ENCODE measurements at places on chromosomes 16 and 17. TPM values are rescaled to one million over a fixed set of nuclear protein-coding genes. Genes with fewer than 3 reads are reported as not detected.

ETV4 gene
- 1.1 TPM for total RNA-seq

ATP2A3 gene
- total RNA-seq = 6.9 TPM

PRAC2 gene
- total RNA-seq = not detected

DNA sequence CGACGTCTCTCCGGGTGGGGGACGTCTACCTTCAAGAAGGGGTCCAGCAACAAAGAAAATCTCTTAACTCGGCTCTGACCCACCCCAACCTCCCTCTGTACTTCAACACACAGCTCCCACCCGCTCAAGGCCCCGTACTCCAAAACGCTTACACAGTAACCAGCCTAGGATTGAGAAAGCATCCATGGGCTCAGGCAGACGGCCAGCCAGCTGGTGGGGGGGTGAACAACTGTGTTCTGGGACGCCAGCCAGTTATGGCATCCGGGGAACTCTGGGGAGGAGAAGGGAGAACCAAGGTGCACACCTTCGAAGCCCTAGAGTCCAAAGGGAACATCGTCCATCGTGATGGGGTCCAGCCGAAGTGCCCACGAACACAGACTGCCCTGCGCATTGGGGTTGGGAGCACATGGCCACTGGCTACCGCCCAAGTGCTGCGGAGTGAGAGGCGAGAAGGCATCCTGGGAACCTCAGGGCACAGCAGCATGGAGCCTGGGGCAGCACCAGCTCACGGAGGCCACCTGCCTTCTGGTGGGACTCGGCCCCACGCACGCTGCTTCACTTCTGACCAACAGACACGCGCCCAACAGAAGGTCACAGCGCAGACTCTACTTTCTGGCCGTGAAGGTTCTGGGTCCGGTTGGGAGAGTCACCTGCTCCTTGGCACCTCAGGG, 14.3 kb downstream of the SLC16A3 start:
- H3K4me1 ChIP-seq = peaks cover 75% of the 10 kb centered on the region
- H3K27ac ChIP-seq = peak overlapping the region; percentile 77
- peaks cover 48% of the 10 kb centered on the region for H3K36me3 ChIP-seq
- no peaks in the 10 kb centered on the region for H3K27me3 ChIP-seq

DNA sequence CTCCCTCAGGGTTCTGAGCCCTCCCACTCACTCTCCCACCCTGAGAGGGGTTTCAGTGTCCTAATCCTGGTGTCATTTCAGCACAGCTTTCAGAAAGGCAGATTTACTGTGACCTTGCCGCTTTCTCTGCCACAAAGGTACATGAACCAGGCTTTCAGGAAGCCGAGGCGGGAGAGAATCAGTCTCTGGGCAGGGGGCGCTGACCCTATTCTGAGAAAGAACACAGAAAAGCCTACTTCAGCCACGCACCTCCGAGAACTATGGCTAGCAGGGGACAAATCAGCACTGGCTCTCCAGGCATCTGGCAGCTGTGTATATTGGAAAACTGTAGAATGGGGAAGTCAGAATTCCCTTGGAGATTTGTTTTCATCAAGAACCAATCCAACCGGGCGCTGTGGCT, 57.7 kb upstream of the BCAR1 start:
- H3K27me3 ChIP-seq = no peaks in the 10 kb centered on the region
- H3K4me3 ChIP-seq = no peak overlapping the region
- no peaks in the 10 kb centered on the region for H3K36me3 ChIP-seq
- peak overlapping the region; percentile 47 for H3K27ac ChIP-seq
- DNase-seq = no peak

DNA sequence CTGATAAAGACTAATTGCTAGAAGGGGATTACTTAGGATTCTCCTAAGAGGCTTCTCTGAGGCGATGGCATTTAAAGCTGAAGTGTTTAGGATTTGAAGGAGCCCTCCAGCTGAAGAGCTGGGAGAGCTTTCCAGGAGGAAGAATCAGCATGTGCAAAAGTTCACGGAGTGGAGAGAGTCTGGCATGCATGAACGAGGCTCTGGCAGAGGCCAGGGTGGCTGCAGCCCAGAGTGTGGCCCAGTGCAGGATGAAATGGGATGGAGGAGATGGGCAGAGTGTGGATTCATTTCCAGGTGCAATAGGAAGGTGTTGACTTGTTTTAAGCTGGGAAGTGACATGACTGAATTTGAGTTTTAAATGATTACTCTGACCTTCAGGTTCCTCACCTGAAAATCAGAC, 249.0 kb upstream of the CCL2 start:
- no peaks in the 10 kb centered on the region for H3K27me3 ChIP-seq
- H3K36me3 ChIP-seq = no peaks in the 10 kb centered on the region
- no peak overlapping the region for H3K27ac ChIP-seq
- H3K4me3 ChIP-seq = no peak overlapping the region

- H3K4me3 ChIP-seq = no peak overlapping the region
- H3K4me1 ChIP-seq = no peaks in the 10 kb centered on the region
- DNase-seq = no peak
- H3K27me3 ChIP-seq = no peaks in the 10 kb centered on the region
- H3K36me3 ChIP-seq = no peaks in the 10 kb centered on the region
- no peak overlapping the region for H3K27ac ChIP-seq
Measured at GRCh38 chr17:29066606-29067005, 23.7 kb downstream of the PIPOX start.

- no peaks in the 10 kb centered on the region for H3K27me3 ChIP-seq
- H3K4me1 ChIP-seq = peaks cover 21% of the 10 kb centered on the region
- H3K36me3 ChIP-seq = no peaks in the 10 kb centered on the region
- no peak for DNase-seq
Measured at GRCh38 chr17:81311946-81312345, 16.8 kb upstream of the SLC38A10 start.

GRCh38 chr16:70695331-70696070, 9.6 kb upstream of the MTSS2 start:
- H3K4me3 ChIP-seq = no peak overlapping the region
- no peaks in the 10 kb centered on the region for H3K27me3 ChIP-seq
- peak; percentile 69 for DNase-seq
- H3K27ac ChIP-seq = no peak overlapping the region
- H3K36me3 ChIP-seq = peaks cover 4% of the 10 kb centered on the region

DNA sequence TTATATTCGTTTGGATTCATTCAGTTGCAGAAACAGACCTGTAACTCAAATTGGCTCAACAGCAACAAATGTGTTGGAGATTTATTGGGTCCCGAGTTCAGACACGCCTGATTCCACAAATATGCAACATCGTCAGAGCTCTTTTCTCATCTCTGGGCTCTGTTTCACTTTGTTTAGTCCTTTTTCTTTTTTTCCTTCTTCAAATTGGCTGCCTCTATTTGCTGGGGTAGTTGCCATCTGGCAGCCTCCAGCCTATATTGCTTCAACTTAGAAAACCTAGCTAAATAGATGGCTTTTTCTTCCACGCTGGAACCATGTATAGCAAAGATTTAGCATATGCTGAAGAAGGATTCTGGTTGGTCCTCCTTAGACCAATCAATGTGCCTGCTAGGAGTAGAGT, 398.5 kb downstream of the RBFOX1 start:
- no peaks in the 10 kb centered on the region for H3K4me1 ChIP-seq
- no peaks in the 10 kb centered on the region for H3K36me3 ChIP-seq
- H3K27ac ChIP-seq = no peak overlapping the region
- H3K4me3 ChIP-seq = no peak overlapping the region
- H3K27me3 ChIP-seq = no peaks in the 10 kb centered on the region
- no peak for DNase-seq

DNA sequence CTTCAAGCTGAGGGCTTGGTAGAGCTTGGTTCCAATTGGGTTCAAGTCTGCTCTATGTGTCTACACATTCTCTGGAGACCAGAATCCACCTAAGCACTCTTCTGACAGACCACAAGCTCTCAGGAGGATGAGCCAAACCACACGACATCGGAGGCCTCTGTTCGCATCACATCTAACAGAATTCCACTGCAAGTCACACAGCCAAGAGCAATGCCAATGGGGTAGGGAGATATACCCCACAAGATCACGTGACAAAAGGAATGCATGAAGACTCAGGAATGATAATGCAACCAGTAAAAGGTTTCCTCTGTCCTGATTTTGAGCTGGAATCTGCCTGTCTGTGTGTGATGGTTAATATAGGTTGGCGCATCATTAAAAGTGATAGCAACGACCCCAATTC, 46.6 kb upstream of the RPL38 start:
- no peaks in the 10 kb centered on the region for H3K4me1 ChIP-seq
- no peak for DNase-seq
- no peaks in the 10 kb centered on the region for H3K27me3 ChIP-seq
- H3K27ac ChIP-seq = no peak overlapping the region
- no peaks in the 10 kb centered on the region for H3K36me3 ChIP-seq

DNA sequence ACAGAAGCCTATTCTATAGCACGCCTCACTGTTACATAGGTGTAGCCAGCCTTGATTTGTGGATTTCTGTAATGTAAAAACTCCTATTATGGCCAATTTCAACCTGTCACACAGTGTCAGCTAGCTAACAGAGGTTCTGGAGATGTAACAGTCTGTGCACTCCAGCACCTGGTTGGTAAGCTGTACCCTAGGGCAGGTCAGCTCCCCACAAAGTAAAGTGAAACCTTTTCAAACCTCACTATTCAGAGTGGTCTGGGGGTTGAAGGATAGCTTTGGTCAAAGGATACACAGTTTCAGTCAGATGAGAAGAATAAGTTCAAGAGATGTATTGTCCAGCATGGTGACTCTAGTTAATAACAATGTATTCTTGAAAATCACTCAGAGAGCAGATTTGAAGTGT, 28.5 kb upstream of the TBX2 start:
- no peak overlapping the region for H3K4me3 ChIP-seq
- H3K27ac ChIP-seq = no peak overlapping the region
- H3K4me1 ChIP-seq = peaks cover 34% of the 10 kb centered on the region
- DNase-seq = no peak
- no peaks in the 10 kb centered on the region for H3K27me3 ChIP-seq

Data from thyroid gland (tissue), 4 donors.